Occipital lobe (tissue), 3 donors: ENCODE measurements at places on chromosomes 11 and 22. TPM values are rescaled to one million over a fixed set of nuclear protein-coding genes. Genes with fewer than 3 reads are reported as not detected.

- no peak for DNase-seq
Measured at GRCh38 chr11:27551127-27551526, 44.6 kb upstream of the LIN7C start.

DNA sequence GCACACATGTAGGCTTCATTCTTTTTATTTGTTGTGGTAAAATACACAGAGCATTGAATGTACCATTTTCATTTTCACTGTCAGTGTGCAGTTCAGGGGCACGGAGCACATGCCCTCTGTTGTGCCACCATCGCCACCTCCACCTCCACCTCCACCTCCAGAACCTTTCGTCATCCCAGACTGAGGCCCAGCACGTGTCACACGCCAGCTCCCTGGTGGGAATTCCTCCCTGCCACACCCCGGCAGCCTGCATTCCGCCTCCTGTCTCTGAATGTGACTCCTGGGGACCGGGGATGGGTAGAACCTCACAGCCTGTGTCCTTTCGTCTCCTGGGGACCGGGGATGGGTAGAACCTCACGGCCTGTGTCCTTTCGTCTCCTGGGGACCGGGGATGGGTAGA lies 10.9 kb downstream of the GRAMD4 start:
- no peak for DNase-seq

GRCh38 chr11:97814325-97814959 lies 1206.3 kb upstream of the CNTN5 start:
- DNase-seq, result no peak

GRCh38 chr11:117872975-117873827 lies 3.3 kb downstream of the FXYD6 start:
- no peak for DNase-seq

GRCh38 chr22:25841775-25842174 lies 99.8 kb downstream of the MYO18B start:
- no peak for DNase-seq

DNA sequence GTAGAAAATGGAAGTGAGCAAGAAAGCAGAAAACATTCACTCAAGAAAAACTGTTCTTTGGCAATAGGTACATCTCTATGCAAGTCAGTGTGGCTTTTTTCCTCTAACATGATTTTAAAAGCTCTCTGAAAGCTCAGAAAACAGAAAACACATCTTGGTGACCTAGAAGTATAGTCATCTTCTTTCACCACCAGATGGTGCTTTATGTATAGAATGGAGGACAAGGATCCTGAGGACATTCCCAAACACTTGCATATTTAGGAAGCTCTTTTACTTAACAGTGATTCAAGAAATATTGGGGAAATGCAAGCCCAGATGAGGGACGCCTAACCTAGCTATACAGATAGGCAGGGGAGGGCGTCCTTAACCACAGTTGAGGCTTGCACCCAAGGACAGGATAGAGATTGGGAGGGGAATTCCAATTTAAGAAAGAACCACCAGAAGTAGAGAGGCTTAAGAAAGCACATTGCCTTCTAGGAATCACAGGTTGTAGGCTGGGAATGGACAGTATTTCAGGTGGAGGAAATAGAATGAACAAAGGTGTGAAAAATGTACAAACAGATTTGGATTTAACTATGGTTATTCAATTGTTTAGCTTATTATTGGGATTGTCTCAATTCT lies 13.8 kb upstream of the CCDC81 start:
- no peak for DNase-seq

GRCh38 chr11:116376054-116376453 lies 396.7 kb downstream of the BUD13 start:
- no peak for DNase-seq

DNA sequence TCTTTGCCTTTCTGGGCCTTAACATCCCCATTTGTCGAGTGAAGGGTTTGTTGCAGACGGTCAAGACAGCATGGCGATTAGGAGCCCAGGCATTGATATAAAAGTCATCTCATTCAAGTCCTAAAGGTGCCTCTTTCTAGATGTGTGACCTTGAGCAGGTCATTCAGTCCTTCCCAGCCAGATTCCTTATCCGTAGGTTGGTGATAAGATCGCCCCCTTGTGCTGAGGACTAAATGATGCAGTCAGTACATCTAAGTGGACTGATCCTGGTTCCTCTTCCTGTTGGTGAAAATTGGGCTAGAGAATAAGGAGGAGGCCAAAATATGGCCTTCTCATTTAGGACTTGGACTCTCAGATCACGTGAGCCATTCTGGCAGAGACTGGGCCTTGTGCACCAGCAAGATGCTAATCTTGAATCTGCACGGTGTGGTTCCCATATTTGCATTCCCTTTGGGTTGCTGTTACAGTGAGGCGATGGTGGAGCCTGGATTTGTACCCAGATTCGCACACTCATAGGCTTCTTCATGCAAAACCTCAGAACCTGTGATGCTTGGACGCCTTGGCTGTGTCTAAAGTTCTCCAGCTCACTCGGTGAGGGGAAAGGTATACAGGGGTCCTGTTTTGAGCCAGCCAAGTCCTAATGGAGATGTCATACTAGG lies 156.8 kb downstream of the MYO18B start:
- DNase-seq, result no peak

DNA sequence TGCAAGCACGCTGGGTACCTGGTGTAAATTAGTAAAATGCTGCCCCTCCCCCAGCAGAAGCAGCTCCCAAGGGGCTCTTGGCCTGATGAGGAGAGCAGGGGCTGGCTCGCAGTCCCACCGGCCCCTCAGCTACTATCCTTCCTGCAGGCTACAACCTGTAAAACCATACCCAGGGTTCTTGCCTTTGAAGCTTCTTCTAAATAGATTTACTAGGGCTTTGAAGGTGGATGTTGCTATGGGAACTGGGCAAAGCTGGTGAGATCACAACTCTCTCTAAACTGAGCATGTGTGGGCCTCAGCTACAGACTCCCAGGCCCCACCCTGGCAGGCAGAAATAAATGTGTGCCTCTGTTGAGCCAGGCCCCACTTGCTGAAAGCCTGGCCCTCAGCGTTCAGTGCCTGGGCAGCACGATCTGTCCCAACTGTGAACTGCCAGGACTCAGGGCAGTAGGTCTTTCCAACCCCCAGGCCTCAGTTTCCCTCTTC lies 18.5 kb downstream of the CD5 start:
- DNase-seq, result no peak

DNA sequence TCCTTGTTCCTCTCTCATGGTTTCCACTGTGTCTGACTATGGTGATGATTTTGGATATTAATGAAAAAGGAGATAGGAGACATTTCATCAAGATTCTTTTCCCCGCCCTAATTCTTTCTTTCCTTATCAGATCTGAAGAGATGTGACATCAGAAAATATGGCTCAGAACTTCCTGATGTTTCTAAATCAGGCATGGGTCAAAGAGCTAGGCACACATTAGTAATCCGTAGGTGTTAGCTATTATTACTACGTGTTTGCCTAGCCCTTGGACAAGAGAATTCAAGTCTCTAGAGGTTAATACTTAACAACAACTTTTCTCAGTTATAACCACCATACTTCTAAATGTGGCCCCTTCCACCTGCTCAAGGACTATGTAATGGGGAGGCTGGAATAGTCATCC lies 5.8 kb downstream of the JOSD1 start:
- no peak for DNase-seq

DNA sequence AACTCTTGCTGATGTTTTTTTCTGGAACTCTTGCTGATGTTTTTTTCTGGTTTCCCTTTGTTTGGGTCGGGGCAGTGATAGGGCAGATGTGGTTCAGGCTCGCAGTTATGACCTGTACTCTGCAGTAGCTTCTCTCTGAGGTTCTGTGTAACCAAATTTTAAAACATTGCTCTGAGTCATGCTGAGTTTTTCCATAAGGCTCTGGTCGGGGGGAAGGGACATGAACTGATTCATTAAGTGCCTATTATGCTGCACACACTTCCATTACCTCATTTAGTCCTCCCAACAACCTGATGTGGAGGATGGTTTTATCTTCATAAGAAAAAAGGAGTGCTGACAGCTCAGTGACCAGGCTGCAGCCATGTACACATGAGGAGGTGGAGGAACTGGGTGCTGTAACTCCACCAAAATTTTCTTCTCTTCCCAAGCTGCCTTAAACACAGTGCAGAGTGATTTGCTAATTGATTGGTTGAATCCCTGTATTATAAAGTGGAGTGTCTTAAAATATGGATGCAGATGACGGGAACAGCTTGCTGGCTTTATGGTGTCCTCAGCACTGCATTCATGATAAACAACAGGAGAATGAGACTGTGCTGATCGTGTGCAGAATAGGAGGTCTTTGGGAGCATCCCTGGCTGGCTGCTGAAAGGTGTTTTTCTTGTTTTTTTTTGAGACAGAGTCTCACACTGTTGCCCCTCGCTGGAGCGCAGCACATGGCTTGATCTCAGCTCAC lies 19.1 kb downstream of the TNRC6B start:
- DNase-seq, result no peak

GRCh38 chr22:34437140-34437539 lies 516.9 kb upstream of the LARGE1 start:
- DNase-seq, result no peak

- no peak for DNase-seq
Measured at GRCh38 chr11:133817449-133817848, 27.9 kb downstream of the SPATA19 start.

GRCh38 chr11:26985943-26986342 lies 8.0 kb upstream of the FIBIN start:
- no peak for DNase-seq

DNA sequence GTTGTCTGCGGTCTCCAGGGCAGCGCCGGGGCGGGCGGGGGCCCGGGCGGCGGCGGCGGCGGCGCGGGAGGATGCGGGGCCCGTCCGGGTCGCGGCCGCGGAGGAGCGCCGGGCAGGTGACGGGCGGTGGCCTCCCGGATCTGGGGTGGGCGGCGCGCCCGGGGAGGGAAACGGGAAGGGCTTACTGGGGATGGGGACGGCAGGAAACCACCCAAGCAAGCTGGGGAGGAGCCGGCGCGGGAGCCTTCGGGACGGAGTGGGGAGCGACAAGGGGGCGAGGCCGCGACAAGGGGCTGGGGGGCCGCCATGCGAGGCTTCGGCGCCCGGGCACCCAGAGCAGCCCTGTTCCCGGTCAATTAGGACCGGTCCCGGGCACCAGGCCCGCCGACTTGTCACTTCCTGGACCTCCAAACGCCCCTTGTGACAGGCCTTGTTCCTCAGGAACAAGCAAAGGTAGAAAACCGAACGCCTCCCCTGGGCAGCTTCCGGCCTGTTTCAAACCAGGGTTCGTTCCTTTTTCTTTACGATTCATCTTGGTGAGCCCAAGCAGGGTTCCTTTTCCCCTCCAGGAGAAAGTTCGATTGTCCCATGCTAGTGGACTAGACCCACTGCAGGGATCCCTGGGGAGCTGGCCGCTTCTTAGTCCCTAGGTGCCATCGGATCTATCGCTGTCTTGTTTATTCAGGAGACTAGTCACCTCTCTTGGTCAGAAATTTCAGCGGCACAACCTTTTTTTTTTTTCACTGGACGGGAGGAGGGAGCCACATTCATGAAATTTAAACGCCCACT lies 492 bp downstream of the JHY start:
- DNase-seq, result peak; percentile 70

DNA sequence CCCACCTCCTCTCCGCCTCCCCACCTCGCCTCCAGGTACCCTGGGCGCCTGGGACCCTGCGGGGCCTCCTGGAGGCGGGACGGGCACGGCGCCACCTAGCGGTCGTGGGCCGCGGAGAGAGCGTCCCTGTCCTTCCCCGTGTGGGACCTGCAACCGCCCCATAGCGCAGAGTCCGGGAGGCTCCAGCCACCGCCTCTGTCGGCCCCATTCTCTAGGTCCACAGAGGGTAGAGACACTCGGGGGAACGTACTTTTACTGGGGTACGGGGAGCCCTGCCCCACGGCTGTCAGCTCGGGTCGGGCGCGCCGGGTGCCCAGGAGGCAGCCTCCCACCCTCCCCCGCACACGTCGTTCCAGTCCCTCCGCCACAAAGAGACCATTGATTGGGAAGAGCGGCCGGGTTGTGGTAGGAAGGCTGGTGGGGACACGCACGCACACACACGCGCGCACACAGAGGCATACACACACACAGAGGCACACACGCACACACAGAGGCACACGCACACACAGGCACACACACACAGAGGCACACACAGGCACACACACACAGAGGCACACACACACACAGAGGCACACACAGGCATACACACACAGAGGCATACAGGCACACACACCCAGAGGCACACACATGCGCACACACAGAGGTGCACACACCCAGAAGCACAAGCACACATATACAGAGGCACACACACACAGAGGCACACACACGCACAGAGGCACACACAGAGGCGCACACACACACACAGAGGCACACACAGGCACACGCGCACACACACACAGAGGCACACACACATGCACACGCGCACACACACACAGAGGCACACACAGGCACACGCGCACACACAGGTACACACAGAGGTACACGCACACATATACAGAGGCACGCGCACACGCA lies 12.6 kb upstream of the NECTIN1 start:
- DNase-seq, result peak; percentile 27

DNA sequence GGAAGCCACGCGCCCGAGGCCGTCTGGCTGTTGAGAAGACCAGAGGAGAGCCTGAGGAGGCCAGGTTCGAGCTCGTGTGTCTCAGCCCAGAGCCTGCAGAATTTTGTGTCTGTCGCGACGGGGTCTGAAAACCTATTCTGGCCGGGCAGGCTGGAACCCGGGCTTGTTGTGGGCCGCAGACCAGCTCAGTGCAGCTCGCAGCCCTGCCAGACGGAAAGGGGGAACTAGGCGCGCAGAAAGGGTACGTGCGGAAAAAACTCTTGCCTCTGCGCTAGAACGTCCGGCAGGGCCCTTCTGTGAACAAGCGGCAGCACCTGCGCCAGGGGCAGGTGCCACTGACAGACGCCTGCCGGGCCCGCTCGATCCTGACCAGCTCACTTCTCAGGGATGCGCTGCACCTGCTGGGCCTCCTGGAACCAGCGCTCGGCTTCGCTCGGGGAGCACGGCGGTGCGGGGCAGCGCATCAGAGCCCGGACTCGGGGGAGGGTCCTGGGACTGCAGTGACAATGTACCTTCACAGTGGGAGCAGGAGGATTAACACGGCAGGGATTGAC lies 409.3 kb downstream of the BRD1 start:
- no peak for DNase-seq

- no peak for DNase-seq
Measured at GRCh38 chr11:38824573-38824972, 2226.5 kb upstream of the RAG2 start.

GRCh38 chr11:133677387-133677786 lies 145.1 kb upstream of the OPCML start:
- no peak for DNase-seq

GRCh38 chr22:28710107-28710506 lies 30.5 kb upstream of the TTC28 start:
- no peak for DNase-seq

GRCh38 chr11:111460856-111461255 lies 51.3 kb downstream of the BTG4 start:
- no peak for DNase-seq

GRCh38 chr22:43171019-43171491 lies 15.9 kb downstream of the TTLL12 start:
- DNase-seq, result no peak

GRCh38 chr11:45405916-45406670 lies 120.0 kb upstream of the SYT13 start:
- no peak for DNase-seq

Gene LUZP2
- total RNA-seq, result 93.6 TPM

Gene OSBP2
- total RNA-seq, result 27.0 TPM

Gene KRTAP5-10
- not detected for total RNA-seq

Gene ASCL2
- 1.4 TPM for total RNA-seq

Gene BIRC3
- total RNA-seq, result 1.7 TPM

Gene ZNF280B
- 3.7 TPM for total RNA-seq

Gene C22orf39
- total RNA-seq, result 31.8 TPM

Gene VPS26B
- total RNA-seq, result 61.9 TPM

Gene WBP2NL
- total RNA-seq, result 4.5 TPM

Gene PIWIL4
- total RNA-seq, result 5.8 TPM

Gene CASP5
- 0.47 TPM for total RNA-seq

Gene NCR3LG1
- 12.0 TPM for total RNA-seq

Gene TRPC6
- total RNA-seq, result 6.9 TPM

Gene OR51E2
- total RNA-seq, result not detected

Gene P4HA3
- total RNA-seq, result not detected
